ENCODE measurements at places on chromosomes 7 and 10.

GRCh38 chr7:21412410-21412851 lies 15.5 kb upstream of the SP4 start:
- no peak for DNase-seq

DNA sequence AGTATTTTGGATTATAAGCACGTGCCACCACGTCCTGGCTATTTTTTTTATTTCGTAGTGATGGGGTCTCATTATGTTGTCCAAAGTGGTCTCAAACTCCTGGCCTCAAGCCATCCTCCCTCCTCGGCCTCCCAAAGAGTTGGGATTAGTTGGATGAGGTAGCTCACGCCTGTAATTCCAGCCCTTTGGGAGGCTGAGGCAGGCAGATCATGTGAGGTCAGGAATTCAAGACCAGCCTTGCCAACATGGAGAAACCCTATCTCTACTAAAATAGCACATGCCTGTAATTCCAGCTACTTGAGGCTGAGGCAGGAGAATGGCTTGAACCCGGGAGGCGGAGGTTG lies 21.8 kb upstream of the YWHAG start:
- DNase-seq: no peak

GRCh38 chr7:77917500-77918262 lies 119.1 kb downstream of the PHTF2 start:
- no peak for DNase-seq

GRCh38 chr7:70307544-70308106 lies 709.4 kb downstream of the AUTS2 start:
- no peak for DNase-seq

- DNase-seq: no peak
Measured at GRCh38 chr10:6473901-6474370, 106.1 kb downstream of the PRKCQ start.

DNA sequence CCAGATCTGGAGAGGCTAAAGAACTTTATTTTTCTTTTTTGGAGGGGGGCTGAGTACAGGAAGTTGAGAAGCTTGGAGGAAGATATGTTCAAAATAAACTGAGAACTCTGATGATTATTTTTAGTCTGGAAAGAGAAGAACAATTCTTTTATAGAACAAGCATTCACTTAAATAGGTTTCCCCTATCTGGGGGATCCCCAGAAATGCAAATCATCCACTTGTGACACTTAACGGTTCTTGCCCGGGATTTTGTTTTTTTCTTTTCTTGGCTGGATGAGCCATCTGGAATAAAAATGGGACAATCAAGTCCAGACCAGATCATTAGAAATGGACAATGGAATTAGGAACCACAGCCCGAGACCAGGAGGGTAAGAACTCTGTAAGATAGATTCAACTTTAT lies 95.9 kb upstream of the EGR2 start:
- DNase-seq: no peak

DNA sequence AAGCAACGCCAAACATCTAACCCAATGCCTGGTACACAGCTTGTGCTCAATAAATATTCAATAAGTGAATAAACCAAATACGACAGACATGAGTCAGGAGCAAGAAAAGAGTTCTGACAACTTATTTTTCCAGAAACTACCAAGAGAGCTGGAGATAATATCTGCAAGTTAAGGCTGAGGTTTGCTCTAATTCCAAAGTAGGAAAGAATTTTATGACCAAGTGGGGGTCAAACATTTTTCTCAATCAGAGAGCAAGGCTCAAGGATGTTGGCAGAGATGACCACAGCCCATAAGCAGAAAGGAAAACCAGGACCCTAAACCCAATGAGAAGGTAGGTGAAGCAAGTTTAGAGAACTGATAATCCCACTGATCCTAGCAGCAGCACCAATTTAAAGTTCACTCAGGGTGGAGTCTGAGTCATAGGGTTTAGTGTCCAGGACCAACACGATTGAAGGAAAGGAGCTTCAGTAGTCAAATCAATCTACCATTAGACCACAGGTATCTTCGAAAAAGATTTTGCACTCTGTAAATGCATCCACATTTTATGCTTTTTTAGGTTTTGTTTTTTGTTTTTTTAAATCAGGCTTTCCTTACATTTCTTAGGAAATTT lies 49.3 kb upstream of the KCNIP2 start:
- DNase-seq: no peak

DNA sequence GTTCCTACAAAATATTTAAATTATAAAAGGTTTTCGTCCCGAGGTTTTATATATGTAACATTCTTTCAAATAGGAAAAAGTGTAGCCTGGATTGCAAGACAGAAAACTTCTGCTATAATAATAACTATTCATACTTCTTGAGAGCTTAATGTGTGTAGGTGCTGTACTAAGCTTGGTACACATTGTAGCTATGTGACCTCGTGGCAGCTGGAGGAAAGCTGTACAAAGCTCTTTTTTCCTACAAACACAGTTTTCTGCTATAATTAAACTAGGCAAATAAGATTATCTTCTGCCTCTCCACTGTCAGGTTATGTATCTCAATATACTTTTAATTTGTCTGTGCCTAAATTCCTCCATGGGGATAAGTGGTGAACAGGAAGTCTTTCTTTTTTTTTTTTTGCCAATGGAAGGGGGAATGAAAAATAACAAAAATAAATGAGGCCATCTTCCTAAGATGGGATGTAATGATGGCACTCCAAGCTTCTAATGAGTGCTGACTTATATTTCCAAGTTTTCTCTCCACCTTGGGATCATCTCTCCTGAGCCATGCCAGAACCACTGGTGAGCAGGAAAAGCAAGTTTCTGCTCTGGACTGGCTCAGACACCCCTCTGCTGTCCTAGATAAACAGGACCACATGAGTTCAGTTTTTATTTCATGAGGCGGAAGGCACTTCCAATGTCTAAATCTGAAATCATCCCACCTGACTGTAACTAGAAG lies 9.9 kb downstream of the SGMS1 start:
- DNase-seq: no peak

- DNase-seq: no peak
Measured at GRCh38 chr7:44634839-44635591, 28.6 kb downstream of the OGDH start.

GRCh38 chr7:156907656-156908055 lies 14.7 kb upstream of the LMBR1 start:
- no peak for DNase-seq

- DNase-seq: no peak
Measured at GRCh38 chr7:123656544-123657303, 1.1 kb downstream of the LMOD2 start.

DNA sequence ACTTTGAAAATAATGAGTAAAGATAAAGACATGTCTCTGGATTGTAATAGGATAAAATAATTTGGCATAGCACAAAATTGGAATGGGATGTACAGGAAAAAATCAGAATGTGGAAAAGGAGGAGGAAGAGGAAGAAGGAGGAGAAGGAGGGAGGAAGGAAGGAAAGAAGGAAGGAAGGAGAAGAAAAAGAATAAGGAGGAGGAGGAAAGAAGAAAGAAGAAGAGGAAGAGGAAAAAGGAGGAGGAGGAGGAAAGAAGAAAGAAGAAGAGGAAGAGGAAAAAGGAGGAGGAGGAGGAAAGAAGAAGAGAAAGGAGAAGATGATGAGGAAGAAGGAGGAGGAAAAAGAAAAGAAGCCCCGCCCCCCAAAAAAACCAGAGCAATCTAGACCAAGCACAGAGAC lies 95.9 kb downstream of the ST8SIA6 start:
- DNase-seq: no peak

- peak; percentile 73 for DNase-seq
Measured at GRCh38 chr7:75937958-75938786, 23.2 kb downstream of the POR start.

- no peak for DNase-seq
Measured at GRCh38 chr10:131273476-131273875, 38.0 kb downstream of the TCERG1L start.

DNA sequence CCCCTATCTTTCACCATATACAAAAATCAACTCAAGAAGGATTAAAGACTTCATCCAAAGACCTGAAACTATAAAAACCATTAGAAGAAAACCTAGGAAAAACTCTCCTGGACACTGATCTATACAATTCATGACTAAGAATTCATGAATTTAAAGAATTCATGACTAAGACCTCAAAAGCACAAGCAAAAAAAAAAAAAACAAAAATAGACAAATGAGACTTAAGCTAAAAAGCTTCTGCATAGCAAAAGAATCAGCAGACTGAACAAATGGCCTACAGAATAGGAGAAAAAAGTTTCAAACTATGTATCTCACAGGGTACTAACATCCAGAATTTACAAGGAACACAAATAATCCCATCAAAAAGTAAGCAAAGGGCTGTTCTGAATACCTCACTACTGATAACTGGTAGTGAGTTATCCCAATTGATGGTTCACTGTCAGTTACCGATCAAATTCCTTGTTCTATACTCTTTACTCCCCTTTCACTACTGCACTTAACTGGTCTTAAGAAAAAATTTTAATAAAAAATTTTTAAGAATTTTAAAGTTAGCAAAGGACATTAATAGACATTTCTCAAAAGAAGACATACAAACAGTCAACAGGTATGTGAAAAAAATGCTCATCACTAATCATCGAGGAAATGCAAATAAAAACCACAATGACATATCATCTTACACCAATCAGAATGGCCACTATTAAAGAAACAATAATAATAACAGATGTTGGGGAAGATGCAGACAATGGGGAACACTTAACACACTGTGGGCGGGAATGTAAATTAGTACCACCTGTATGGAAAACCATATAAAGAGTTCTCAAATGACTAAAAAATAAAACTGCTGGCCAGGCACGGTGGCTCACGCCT lies 33.2 kb downstream of the KMT2C start:
- DNase-seq: no peak

DNA sequence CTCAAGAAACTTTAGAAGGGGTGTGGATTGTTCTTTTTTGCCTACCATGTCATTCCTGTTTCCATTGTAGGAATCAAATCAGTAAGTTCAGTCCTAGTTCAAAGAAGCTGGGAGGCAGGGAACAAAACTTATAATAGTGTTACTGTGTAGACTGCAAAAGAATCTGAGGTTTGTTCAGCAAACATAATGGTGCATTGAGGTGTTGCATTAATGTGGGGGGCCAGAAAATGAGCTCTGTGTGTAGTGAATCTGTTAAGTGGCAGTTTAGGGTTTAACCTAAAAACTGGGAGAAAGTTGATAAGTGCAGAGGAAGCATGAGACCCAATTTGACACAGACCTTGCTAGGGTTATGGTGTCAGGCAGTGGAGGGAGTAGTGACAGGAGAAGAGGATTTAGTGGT lies 197.7 kb downstream of the SUGCT start:
- DNase-seq: no peak

DNA sequence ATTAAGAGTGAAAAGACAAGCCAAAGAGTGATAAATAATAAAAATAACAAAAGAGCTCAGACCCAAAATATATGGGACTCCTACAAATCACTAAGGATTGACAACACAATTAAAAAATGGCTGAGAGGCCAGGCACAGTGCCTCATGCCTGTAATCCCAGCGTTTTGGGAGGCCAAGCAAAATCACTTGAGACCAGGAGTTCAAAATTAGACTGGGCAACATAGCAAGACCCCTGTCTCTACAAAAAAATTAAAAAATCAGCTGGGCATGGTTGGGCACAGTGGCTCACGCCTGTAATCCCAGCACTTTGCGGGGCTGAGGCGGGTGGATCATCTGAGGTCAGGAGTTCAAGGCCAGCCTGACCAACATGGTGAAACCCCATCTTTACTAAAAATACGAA lies 137.3 kb downstream of the IDE start:
- DNase-seq: no peak

DNA sequence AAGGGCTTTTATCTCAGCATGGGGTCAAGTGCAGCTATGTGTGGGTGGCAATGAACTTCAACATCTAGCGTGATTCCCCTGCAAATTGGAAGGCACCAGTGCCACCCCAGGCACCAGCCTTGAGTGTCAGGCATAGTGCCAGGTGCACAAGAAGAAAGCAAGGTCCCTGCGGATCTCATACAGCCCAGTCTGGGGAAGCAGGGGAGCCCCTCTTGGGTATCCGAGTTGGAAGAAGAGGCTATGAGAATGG lies 269.0 kb downstream of the RPS24 start:
- no peak for DNase-seq

GRCh38 chr7:101537935-101538595 lies 91.0 kb downstream of the MYL10 start:
- DNase-seq: no peak

DNA sequence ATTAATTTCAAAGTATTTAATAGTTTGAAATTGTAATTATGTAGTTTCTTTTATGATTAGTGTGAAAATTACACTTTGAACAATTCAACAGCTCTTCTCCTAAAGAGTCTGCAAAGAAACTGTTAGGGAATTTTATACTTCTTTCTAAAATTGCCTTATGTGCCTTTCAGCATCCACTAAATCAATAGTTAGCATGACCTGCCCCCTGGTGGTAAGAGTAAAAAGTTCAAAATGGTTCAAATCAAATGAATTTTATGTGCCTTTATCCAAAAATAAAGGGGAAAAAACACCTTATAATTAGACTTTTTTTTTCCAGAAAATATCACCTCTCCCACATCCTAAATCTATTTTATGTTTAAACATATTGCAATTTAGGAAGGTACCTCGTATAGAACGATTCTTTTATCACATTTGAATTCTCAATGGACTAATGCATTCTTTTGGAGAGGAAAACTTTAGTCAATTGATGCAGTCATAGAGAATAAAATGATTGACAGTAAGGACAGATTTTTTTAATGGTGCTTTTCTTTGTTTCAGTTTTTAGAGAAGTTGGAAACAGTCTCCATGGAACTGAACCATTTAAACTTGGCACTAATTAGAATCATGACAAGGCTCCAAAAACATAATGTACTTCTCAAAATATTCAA lies 163.7 kb downstream of the SEMA3D start:
- peak; percentile 59 for DNase-seq

DNA sequence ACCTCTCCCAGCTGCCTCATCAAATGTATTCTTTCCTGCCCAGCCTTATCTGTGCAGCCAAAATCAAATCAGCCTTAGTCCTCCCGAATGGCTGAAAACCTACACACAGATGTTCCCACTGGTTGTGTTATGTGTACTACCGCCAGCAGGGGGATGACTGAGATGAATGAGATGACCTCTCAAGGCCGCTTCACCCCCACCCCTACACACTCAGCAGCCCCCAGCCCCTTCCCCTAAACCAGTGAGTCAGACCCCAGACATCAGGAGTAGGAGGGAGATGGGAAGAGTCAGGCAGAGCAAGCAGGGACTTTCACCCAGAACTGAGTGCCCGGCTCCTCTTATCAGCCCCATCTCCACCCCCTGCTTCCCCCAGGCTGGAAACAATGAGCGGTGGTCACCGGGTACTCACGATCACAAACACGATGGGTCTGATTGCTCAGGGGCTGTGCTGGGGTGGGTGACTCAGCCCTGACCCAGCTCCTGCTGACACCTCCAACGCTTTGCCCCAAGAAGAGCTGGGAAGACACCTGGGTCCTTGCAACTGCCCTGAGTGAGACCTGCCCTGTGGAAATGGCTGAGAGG lies 6.5 kb upstream of the C10orf105 start:
- DNase-seq: no peak

- DNase-seq: no peak
Measured at GRCh38 chr7:121336579-121336978, 7.8 kb downstream of the WNT16 start.

DNA sequence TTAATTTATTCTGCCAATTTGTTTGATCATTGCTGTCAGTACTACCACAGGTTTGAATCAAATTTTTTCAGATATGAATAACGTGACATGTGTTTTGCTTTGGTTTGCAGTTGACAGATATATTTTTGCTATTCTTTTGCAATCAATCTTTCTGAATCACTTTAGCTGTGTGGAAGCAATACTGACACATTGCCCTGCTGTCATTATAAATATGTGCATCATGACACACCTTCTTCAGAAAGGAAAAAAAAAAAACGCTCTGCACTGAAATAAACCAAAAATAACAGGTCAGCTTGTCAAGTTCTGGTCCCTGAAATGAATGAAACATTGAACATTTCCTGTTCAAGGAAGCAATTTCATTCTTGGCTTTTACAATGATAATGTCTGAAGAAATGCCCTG lies 93.8 kb upstream of the FAM13C start:
- no peak for DNase-seq
